ENCODE measurements at places on chromosomes 11 and 22.

- no peak for DNase-seq
These were observed 14.5 kb upstream of the CAPRIN1 start for GRCh38 chr11:34037016-34037415.

GRCh38 chr22:48431536-48432315, 1395.9 kb downstream of the BRD1 start:
- no peak for DNase-seq

GRCh38 chr11:115894176-115894575, 390.0 kb upstream of the CADM1 start:
- no peak for DNase-seq

- DNase-seq: no peak
These were observed 331.9 kb downstream of the CNTN5 start for GRCh38 chr11:99352642-99353041.

GRCh38 chr11:88179141-88179540, 3.9 kb upstream of the RAB38 start:
- DNase-seq: peak; percentile 45

GRCh38 chr11:3623121-3623520, 18.7 kb downstream of the ART5 start:
- DNase-seq: no peak

DNA sequence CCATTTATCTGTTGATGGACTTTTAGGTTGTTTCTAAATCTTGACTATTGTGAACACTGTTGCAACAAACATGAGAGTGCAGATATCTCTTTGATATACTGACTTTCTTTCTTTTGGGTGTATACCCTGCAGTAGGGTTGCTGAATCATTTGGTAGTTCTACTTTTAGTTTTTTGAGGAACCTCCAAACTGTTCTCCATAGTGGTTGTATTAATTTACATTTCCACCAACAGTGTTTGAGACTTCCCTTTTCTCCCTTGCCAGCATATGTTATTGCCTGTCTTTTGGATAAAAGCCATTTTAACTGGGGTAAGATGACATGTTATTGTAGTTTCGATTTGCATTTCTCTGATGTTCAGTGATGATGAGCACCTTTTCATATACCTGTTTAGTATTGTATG, 330.0 kb downstream of the DDX10 start:
- DNase-seq: no peak

- DNase-seq: no peak
These were observed 294.0 kb upstream of the CTSC start for GRCh38 chr11:88631497-88631896.

Data from activated CD4-positive, alpha-beta T cell treated with anti-CD3 and anti-CD28 coated beads, Interleukin-2, amount 10 ng/mL, durations not matched to agents 7 days and 5 days (primary cell).